H7 (cell line): ENCODE measurements at places on chromosomes 3 and 15.

DNA sequence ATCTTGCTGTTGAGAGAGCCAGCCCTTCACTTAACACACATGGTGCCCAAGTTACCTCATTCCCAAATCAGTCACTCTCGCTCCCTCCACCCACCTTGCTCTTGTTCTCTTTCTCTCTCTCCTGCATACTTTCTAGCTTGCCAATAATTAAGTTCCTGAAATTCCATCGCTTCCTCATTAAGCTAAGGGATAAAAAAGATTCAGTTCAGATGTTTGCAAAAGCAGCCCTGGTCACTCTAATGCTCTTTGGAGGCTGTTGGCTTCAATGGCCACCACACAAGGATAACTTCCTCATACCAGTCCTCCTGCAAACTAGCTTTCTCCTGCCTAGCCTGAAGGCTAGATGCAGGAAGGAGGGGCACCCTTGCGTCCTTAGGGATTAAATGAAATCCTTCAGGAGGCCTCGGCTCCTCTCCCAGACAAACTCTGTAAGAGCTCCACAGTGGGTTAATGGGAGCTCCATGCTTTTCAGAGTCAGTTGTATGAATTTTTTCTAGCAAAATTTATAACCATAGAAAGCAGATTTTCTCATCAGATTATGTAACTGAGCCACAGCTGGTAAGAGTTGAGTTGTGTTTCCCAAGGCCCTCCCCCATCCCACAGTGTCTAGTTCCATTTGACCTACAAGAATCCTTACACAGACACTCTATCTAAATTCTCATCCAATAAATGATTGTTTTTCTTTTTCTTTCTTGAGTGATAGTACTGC lies 176.6 kb upstream of the TRIM42 start:
- DNase-seq: no peak

DNA sequence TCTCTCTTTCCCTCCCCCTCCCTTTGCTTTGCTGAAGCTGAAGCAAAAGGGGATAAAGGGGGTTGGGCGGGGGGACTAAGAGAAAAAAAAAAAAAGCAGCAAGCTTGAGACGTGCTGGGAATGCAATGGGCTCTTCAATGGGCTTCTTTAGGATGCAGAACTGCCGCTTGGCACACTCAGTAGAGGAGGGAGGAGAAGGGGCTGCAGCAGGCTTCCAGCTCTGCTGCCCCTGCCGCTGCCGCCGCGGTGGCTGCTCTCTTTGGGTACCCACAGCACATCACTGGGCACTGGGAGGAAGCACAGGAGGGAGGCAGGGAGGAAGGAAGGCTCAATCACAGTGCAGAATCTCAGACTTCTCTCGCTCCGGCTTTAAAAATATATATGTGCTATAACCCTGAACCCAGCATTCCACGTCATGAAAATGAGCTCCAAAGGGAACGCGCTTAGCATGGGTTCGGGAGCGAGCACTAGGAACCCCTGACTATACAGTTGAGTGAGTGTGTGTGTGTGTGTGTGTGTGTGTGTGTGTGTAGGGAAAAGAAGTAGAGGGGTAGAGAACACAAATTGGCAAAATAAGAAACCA lies 3.5 kb downstream of the SLITRK3 start:
- DNase-seq: peak; percentile 61

DNA sequence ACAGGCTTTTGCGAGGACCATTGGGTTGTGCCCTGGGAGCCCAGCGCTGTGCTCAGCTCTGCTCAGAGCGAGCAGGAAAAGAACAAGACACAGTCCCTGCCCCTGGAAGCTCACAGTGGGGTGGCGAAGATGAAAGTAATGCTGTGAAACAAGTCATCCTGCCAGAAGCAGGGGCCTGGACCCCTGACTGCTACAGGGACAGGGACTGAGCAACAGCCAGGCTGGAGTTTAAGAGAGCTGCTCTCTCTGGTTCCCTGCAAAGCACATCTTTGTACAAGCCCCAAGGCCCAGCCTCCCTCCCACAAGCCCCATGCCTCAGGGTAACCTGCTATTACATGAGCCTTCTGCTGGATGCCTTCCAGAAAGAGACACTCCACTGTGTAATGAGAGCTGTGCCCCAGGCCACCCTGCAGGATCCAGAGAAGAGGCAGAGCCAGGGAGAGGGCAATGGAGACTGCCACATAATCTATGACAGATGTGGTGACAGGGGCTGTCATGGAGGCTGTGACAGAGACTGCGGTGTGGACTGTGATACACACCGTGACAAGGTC lies 7.1 kb upstream of the HCN4 start:
- peak; percentile 46 for DNase-seq

DNA sequence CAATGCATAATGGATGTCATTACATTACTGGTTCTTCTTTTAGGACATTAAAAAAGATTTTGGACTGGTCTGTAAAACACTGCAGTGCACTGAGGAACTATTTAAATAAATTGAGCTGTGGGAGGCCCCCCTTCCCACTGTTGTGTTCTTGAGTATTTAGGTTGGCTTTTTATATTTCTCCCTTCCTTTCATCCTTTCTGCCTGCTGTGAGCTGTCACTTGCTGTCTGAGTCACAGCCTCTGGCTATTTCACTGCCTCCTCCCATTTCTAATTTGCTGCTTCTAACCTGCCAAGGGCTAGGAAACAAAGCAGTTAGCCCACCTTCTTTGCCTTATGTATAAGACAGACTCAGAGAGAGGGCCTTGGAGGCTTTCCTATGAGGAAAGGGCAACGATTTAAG lies 89.0 kb upstream of the FNDC3B start:
- peak; percentile 41 for DNase-seq

- DNase-seq: no peak
These were observed 15.4 kb upstream of the ATP2C1 start for GRCh38 chr3:130878464-130878863.

DNA sequence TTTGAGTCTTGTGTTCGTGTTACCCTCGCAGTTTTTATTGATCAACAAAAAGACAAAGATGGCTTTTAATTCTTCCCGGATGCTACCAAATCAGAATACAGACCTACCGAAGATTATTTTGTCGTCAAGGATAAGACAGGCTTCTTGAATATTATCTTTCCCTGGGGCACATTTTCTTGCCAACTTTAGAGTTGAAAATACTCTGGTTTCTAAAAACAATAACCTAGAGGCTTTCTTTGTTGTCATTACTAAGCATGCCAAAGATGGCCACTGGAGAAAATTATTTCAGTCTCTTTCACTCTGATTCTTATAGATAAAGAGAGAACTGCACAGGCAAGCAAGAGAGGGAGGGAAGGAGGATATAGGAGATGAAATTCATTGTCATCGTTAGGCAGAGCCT lies 33.9 kb downstream of the OXNAD1 start:
- no peak for DNase-seq
